Caudate nucleus (tissue), 63 donors: ENCODE measurements at places on chromosomes 7 and 10.

GRCh38 chr10:73894245-73894971, 16.5 kb upstream of the PLAU start:
- DNase-seq, result no peak

- DNase-seq, result no peak
Observed at GRCh38 chr10:86176850-86177536, 189.6 kb downstream of the GRID1 start.

DNA sequence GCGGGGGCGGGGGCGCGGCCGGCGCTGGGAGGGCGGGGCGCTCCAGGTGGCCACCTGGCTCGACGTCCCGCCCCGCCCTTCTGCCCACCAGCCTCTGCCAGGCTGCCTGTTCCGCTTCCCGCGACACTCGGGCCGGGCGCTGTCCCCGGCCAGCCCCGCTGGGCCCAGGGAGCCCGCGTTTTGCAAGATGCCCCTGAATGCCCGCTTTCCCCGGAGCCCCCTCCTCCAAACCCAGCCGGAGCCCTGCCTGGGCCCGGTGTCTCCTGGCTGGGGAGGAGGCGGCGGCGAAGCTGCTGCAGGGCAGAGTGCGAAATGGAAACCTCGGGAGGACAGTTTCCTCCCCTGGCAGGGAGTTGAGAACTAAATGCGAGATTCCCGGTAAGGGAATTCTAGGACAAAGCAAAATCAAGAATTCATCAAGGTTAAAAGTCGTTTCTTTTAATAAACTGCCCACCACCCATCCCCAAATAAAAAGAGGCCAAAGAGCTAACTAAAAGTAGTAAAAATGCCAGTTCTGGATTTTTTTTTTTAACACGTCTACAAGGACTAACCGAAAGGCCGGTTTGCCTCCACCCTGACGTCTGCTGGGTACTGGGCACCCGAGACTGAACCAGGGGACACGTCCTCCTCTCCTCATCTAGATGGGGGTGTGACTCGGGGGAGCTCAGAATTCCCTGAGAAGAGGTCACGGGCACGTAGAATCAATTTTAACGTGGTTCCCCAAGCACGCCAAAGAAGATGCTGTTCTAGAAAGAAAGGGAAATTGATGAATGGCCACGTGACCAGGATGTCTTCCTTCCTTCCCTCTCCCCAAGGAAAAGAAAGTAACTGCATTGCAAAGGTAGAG, 200.4 kb upstream of the NFE2L3 start:
- no peak for DNase-seq

DNA sequence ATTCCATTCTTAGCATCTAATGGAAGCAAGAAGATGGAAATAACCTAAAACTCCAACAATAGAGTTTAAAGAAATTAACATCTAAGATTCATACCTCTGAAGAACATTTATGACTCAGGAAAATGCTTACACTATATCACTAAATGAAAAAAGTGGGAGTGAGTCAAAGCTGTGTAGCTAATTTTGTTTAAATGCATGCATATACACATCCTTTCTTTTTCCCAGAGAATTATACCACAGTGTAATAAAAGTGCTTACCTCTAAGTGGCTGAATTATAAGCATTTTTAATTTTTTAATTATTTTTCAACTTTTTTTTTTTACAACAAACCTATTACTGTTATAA, 44.3 kb downstream of the CCDC71L start:
- no peak for DNase-seq

DNA sequence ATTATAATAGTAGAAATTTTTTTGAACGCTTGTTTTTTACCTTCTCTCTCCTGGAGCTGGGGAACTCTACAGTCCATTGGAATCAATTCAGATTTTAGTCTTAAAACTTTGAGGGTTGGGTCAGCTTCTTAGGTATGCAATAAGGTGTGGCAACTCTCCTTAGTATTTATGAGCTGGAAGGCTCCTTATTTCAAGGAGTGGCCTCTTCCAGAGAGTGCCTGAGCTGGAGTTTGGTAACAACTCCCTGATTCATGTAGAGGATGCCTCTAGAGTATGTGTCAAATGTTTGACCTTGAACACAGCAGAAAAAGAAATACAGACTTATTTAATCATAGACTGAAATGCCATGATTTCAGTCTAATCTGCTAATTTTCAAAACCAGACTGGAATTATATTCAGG, 11.1 kb downstream of the CDK14 start:
- no peak for DNase-seq

GRCh38 chr7:136359333-136359903, 382.3 kb upstream of the MTPN start:
- no peak for DNase-seq

DNA sequence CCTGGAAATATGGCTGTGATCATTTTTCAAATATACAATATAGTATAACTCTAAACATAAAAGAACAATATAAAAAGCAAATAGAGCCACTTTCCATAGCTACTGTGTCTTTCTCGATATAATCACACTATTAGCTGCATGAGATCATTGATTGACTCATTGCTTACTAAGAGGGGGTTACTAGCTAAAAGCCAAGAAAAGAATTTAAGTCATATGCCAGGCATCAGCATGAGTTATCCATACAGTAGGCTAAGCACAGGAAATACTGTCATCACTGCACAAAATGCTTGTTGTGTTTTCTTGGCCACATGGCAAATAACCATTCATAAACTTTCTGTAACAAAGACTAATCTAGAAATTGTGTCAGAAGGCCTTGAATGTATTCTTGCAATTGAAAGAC, 18.8 kb upstream of the ABCB5 start:
- DNase-seq, result no peak

DNA sequence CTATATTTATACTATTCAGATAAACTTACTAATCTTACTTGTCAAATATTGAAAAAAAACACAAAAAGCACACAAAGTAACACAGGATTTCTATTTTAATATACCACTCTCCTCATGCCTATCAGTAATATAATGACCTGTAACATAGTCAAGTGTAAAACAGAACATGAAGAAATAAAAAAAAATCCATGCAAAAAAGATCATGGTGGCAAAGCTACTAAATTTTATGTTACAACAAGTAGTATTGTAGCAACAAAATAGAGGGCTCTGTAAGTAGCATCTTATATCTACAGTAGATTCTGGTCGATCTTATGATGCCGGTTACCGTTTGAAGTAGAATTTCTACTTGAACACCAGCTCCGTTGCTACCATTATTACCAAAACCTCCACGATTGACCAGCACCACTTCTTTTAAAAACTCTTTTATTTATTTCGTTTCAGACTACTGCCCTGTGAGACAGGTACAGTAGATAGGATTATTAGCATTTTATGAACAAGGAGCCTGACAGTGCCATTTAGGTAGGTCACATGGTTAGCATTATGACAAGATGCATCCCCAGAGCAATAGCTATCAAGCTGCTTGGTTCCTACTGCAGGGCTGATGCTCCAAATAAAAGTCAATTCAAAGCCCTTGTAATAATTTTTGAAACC, 2.1 kb downstream of the CPED1 start:
- no peak for DNase-seq

DNA sequence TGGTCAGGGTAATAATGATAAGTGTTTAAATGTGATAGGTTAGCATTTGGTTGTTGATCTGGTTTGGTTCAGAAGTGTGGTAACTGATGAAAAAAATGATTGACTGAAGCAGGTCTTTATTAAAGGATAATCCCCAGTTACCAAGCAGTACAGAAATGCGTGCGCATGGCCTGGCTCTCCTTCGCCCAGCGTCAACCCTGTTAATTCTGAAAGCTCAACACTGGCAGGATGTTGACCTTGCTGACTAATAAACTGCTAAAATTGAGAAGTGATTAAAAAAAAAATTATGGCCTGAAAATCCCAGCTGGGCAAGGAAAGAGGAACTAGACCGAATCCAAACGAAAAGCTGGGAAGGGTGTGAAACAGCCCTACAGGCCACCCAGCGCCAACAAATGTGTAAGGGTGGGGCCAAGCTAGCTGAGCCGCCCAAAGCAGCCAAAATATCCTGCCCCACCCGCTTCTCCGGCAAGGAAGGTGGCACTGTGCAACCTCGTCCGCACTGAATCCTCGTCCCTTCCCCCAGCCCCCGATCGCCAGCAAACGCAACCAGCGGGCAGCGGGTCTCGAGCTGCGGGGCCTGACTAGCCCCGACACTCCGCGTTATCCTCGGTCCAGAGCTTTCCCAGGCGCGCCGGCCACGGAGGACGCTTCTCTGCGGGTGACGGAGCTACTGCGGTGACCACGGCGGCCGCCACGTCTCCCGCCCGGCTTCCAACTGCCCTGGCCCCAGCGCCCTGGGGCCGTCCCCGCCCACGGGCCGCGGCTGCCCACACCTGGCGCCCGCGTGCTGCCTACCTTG, 561 bp downstream of the SHTN1 start:
- DNase-seq, result peak; percentile 39

GRCh38 chr10:77789016-77789415, 137.5 kb downstream of the DLG5 start:
- no peak for DNase-seq

DNA sequence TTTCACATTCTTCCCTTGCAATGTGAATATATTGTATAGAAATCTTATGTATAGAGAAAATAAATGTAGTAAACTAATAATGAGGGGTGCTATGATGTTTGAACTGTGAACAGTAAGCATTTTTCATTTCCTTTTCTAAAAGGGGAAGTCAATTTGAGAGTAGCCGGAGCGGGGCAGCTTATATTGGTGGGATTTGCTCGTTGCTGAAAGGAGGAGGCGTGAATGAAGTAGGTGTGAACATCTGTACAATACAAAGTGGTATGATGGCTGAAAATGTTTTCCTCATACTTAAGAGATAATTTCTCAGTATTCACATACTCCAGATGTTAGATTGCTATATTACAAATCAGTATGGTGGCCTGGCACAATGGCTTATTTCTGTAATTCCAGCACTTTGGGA, 87.1 kb downstream of the SRI start:
- DNase-seq, result no peak

- no peak for DNase-seq
Observed at GRCh38 chr10:4352414-4352961, 473.5 kb upstream of the AKR1E2 start.

GRCh38 chr7:95996174-95996573, 223.8 kb downstream of the DYNC1I1 start:
- DNase-seq, result no peak

DNA sequence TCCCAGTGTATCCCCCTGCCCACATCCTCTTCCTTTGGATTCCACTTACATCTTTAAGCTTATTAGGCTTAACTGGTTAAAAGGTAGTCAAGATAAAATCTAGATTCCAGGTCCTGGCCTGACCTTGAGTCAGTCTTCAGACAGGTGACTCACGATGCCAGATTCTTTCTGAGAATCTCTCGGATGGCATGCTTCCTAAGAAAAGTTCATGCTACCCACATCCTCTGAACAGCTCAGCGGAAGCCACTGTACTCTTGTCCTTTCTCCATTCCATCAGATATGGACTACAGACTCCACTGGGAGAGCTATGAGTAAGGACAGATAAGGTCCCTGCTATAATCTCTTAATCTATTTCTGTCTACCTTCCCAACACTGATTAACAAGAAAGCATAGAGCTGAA, 43.4 kb downstream of the DNMBP start:
- no peak for DNase-seq

DNA sequence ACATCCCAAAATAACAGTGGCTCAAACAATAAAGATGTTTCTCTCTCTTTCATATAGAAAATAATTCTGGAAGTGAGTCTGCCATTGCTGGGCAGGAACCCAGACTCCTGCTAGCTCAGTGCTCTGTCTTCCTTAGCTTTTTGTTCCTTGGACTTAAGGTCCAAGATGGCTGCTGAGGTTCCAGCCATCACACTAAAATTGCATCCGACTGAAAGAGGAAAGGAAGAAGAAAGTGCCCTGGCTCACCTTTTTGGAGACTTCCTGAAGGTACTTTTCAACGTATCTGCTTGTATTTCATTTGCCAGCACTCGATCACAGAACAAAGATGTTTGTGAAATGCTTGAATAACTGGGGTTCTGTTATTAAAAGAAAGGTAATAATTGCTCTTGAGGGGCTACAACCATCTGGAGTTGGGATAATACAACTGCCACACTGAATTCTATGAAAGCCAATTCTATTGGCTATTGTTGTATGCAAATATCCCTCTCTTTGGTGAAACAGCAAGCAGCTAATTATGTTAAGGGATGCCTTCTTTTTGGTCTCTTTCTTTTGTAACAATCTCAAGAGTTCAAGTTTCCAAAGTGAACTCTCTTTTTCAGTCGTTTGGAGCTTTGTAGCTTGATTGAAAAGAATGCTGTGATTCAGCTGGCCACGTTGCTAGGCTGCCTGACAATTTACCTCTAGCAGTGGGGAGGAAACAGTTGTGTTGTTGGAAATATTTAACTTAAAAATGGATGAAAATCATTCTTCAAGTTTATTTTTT, 83.9 kb downstream of the BAMBI start:
- no peak for DNase-seq

DNA sequence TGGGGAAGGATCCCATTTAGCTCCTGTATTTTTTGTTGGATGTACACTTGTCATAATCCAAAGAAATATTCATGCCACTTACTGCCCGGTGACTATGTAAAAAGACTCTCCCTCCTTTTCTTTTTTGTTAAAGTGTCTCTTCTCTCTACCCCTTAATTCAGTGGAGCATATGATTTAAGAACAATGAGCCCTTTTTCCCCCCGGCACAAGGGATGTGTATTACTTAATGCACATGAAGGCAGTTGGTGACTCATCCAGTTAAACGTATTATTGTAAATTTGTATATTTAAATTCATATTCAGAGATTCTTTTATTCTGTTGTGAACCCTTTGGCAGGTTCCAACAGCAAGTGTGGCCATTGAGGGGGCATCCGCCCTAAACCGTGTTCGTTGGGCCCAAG, 241.9 kb downstream of the SLC25A13 start:
- DNase-seq, result no peak

- no peak for DNase-seq
Observed at GRCh38 chr7:21101541-21101940, 314.9 kb upstream of the SP8 start.

GRCh38 chr10:36507715-36508114, 617.7 kb upstream of the ANKRD30A start:
- DNase-seq, result no peak
